ENCODE measurements at places on chromosomes 1 and 21.

- no peak for DNase-seq
Observed at GRCh38 chr1:161158316-161159010, 837 bp upstream of the USP21 start.

DNA sequence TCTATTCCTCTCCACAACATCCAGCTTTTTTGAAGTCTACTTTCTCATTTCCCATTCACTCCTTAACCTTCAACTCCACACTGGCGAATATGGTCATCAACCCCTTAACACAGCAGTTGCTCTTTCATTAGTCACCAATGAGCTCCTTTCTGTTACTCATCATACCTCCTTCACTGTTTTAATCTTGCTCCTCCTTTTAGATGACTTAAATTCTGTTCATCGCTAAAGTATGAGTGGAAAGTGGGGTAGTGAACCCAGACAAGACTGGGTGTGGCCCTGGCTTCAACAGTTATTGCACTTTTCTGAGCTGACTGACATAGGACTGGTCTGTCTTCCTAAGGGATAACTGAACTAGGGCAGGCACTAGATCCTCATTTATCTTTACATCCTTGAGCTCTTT is 51.3 kb downstream of the AKT3 start:
- peak; percentile 87 for DNase-seq

DNA sequence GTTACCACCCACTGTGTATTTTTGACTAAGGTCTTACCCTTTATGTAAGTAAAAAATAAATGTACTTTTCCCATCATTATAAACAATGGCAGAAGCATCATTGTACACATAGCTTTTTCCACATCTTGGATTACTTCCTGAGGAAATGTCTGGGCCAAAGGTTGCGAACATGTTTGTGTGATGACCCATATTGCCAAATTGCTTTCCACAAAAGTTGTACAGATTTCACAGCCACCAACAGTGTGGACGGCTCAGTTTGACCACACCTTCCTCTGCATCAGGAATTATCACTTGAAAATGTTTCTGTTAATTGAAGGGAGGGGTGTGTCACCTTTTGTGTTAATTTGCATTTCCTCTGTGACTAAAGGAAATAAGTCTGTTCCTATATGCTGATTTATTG is 25.7 kb downstream of the AKNAD1 start:
- DNase-seq: peak; percentile 62

DNA sequence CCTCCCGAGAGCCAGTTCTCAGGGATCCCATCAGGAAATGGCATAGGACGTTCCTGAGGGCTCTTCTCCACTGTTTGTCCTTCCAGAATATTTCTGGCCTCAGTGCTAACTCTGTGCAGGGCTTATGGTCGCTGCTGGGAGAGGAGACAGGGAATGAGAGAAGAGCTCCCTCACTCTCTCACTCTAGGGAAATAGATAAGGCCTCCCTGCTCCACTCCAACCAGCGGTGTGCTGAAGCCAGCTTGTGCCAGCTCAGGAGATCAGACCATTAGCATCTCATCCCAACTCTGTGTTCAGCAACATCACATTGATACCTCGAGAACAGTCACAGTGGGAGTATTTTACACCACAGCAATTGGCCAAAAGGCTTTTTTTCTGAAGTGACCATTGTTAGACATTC is 49.2 kb upstream of the ZC3H12A start:
- no peak for DNase-seq

DNA sequence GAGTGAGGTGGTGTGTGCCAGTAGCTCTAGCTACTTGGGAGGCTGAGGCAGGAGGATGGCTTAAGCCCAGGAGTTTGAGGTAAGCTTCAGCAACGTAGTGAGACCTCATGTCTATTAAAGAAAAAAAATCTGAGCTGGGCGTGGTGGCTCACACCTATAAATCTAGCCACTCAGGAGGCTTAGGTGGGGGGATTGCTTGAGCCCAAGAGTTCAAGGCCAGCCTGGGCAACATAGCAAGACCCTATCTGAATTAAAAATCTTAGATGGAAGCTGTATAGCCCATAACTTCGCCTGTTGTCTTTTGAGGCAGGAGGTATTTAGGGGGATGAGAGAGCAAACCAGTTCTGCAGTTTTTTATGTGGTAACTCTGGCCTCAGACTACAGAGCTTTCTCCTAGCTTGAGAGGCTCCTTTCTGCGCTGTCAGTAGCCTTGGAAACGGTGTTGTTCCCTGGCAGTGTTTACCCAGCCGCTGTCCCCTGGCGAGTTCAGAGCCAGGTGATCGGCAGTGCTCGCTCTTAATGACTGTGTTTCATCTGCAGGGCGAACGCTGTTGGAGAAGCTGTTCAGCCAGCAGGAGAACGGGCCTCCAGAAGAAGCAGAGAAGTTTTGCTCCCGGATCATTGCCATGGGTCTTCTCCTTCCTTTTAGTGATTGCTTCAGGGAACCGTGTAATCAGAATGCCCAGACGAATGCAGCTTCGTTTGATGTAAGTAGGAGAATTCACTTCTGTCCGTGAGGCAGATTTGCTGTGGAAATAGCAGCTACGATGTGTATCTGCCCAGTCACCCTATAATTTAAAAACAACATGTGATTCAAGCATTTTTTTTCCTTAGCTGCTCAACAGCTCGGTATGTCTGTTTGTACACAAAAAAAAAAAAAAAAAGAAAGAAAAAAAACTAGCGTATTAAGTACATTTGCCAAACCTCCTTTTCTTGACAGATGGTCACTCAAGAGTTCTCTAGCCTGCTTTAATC is 31.2 kb downstream of the FMN2 start:
- DNase-seq: no peak

DNA sequence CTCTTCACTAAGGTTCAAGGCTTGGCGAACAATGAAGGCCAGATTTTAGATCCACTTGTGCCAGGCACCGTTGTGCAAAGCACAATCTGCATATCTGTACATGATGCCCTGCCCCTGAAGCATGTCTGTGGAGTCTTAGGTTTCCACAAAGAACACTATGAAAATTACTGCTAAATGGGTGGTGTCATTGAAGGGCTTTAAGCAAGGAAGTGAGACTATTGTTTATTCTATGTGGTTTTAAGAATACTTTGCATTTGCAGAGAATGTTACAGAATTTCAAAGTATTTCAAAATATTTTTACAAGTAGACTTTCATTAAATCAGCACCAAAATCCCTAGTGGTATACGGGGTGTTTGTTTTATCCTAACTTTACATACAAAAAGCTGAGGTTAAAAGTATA is 8.8 kb downstream of the TSEN15 start:
- DNase-seq: peak; percentile 4

DNA sequence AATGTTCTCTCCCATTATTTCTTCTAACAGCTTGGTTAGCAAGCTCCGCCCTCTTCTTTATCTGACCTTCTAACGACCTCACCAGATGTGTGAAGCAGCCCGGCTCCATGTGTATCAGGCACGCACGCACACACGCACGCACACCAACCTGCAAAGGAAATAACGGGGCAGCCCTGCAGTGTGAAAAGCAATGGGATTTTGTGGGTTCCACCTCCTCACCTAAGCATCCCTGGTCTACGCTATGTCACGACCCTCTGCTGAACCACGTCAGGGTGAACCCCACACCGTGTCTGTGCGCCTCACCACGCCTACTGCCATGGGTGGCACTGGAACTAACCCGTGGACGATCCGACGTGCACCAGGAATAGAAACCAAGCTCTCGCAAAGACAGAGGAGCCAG is 10.4 kb downstream of the SSU72 start:
- no peak for DNase-seq

- DNase-seq: no peak
Observed at GRCh38 chr21:16176570-16176969, 446.8 kb downstream of the USP25 start.

GRCh38 chr1:244837597-244838258 is 2.3 kb downstream of the COX20 start:
- DNase-seq: no peak

GRCh38 chr1:245263529-245264095 is 108.8 kb downstream of the KIF26B start:
- peak; percentile 51 for DNase-seq

- no peak for DNase-seq
Observed at GRCh38 chr1:228198977-228199590, 8.8 kb upstream of the OBSCN start.

GRCh38 chr1:109531826-109532364 is 7.8 kb upstream of the GPR61 start:
- no peak for DNase-seq

DNA sequence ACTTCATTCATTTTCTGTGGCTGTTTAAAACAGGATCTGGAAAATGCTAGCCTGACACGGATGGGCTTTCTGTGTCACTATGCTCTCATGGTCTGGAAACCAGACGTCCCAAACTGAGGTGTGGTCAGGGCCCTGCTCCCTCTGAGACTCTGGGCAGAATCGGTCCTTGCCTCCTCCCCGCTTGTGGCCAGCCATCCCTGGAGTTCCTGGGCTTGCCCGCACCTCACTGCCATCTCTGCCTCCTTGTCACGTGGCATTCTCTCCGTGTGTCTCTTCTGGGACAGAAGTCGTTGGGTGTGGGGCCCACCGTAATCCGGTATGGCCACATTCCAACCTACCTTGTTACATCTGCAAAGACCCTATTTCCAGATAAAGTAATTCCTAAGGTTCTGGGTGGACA is 10.1 kb upstream of the ACTRT2 start:
- DNase-seq: no peak

GRCh38 chr1:247360116-247360898 is 28.6 kb upstream of the ZNF496 start:
- DNase-seq: no peak

GRCh38 chr1:230368871-230369270 is 57.3 kb downstream of the PGBD5 start:
- DNase-seq: no peak

- no peak for DNase-seq
Observed at GRCh38 chr21:38986806-38987632, 181.3 kb downstream of the ETS2 start.

- peak; percentile 19 for DNase-seq
Observed at GRCh38 chr1:92536980-92537884, 50.5 kb upstream of the GFI1 start.

GRCh38 chr1:33161061-33161681 is 20.7 kb downstream of the TRIM62 start:
- no peak for DNase-seq

- no peak for DNase-seq
Observed at GRCh38 chr1:180765151-180765550, 133.3 kb downstream of the XPR1 start.

DNA sequence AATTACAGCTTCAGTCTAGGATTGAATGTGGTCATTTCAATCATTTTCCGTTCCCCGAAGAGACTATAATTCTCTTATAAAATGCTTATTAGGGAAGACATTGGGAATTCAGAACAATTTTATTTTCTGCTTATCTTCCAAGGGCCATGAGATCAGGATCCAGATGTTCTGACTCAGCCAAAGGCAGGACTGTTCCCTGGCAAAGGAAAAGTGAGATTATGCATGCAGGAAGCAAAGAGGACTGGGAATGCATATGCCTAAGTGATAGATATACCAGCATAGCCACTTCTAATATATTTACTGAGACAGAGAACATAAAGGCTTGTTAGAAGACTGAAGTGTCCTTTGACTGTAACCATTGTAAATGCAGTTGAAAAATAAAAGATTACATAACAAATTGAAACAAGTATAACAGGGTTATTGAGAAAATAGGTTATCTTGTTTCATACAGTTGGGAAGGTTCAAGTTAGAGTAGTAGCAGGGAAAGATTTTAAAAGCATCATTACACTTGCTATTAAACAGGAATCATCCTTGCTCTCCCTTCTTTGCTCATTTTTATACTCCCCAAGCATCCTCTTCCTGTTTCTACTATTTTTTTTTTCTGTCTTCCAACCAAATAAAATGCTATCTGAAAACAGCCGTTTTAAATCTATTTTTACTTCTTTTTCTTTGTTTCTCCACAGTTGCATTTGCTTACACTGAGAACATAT is 439.6 kb upstream of the ADAMTS5 start:
- peak; percentile 47 for DNase-seq
